ENCODE measurements at places on chromosomes 13 and 19.

- DNase-seq, result peak; percentile 54
Observed at GRCh38 chr19:6718741-6719539, 1.5 kb downstream of the C3 start.

DNA sequence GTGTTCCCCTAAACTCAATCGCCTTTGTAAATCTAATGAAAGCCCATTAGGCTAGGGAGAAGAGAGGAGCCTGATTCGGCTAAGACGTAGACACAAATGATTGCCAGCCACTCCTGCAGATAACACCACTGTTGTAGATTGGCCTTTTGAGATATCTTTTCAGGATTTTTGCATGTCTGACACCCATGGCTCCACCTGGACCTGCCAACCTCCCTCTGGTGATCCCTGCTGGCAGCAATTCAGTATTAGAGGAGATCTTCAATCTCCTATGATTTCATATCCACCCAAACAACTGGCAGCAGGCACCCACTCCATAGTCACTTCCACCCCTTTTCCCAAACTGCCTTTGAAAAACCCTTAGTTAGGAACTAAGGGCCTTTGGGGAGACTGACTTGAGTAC lies 191.9 kb upstream of the UBL3 start:
- DNase-seq, result no peak

DNA sequence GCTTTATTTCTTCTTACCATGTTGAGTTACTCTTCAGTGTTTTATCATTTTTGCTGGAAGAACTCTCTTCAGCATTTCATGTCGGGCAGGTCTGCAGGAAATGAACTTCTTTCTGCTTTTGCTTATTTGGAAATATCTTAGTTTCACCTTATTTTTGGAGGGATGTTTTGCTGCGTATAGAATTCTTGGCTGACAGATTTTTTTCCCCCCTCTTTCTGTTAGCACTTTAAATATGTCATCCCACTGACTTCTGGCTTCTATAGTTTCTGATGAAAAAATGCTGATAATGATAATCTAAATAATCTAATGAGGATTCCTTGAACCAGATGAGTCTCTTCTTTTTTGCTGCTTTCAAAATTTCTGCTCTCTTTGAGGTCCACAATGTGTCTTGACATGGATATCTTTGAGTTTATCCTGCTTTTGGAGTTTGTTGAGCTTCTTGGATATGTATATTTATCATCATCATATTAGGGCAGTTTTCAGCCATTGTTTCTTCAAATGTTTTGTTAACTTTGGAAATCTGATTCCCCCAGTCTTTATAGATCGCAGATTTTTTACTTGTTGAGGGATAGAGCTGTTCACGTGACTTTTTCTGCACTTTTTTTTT lies 20.4 kb downstream of the ZMYM2 start:
- no peak for DNase-seq

DNA sequence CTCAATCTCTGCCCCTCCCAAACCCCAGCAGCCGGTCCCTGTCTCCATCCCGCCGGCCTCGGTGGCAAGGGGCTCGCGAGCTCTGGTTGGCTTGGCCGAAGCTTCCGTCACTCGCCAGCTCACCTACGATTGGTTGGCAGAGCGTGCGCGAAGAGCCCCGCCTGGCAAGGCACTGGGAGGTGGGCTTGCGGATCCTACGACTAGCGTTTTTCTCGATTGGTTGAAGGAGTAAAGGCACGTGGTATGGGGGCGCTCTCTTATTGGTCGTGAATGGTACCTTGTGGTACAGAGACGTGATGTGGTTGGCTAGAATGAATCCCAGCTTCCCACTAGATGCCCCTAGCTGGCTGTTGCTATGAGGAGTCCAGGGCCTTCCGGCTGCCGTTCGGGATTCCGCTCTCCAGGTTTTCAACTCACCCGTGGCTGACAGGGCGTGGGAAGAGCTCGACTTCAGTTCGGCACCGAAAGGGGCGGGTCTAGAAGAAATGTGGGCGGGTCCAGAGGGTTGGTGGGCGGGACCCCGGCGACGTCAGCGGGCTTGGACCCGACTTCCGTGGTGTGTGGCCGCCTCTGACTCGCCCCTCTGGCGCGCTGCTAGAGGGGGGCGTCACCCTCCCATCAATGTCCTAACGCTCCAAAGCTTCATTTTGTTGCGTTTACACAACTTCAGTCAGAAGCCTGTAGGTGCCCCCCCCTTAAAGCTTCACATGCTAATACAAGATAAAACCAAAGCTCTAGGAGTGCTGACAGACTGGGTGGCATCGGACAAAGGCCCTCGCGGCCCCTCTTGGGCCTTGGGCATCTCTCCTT lies 847 bp upstream of the RAP2A start:
- peak; percentile 100 for DNase-seq

DNA sequence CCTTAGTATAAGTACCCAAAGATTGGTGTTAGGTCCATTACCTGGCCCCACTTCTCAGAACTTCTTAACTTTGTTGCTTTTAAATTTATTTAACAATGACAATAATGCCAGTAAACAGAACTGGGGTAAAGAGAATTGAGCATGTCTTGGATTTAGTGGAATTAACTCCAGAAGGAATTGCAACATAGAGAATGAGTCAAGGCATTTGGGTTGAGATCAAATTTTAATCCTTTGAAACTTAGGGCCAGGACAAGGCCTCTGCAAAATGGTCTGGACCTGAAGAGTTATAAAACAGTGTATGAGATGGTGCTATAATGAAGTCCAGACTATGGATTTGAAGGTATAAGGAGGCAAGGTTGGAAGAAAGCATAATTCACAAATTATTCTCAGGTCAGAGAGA lies 1030.4 kb downstream of the SLITRK5 start:
- DNase-seq, result no peak

GRCh38 chr13:45821811-45822210 lies 29.7 kb downstream of the SIAH3 start:
- no peak for DNase-seq

- no peak for DNase-seq
Observed at GRCh38 chr13:110407531-110407930, 100.4 kb downstream of the COL4A2 start.

DNA sequence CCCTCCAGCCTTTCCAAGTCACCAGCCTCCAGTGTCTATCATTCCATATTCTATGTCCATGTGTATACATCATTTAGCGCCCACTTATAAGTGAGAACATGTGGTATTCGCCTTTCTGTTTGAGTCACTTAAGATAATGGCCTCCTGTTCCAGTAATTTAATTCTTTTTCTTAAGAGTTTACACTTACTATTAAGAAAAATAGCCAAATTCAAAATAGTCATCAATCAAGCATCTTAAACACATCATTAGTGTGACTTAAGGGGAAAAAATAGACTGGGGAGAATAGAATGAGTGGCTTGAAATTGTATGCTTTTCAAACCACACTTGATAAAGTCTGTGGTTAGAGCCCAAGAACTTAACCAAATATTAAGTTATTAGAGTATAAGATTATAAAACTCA lies 248.0 kb downstream of the MAB21L1 start:
- DNase-seq, result no peak

- no peak for DNase-seq
Observed at GRCh38 chr13:111645598-111646455, 325.4 kb downstream of the TEX29 start.

GRCh38 chr13:106407338-106407737 lies 128.1 kb downstream of the EFNB2 start:
- DNase-seq, result no peak

- DNase-seq, result no peak
Observed at GRCh38 chr13:95391362-95391761, 90.1 kb upstream of the ABCC4 start.

DNA sequence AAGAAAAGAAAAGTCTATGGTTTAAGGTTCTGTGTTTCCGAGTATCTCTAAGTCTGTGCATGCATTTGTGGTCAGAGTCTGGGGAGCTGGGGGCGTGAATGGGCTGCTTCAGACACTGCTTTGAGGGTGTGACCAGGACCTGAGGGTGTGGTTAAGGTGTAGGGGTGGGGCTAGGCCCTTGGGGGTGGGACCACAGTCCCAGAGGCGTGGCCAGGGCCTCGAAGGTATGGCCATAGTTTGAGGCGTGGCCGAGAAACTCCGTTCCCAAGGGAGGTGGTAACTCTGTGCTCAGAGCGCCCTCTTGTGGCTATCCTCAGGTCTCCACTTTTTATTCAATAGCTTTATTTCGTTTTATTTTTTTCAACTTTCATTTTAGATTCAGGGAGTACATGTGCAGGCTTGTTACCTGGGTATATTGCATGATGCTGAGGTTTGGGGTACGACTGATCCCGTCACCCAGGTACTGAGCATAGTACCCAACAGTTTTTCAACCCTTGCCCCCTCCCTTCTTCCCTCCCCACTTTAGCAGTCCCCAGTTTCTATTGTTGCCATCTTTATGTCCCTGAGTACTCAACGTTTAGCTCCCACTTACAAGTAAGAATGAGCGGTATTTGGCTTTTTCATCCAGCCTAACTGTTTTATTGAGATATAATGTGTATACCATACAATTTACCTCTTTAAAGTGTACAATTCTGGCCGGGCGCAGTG lies 7.0 kb upstream of the CBLC start:
- peak; percentile 100 for DNase-seq

GRCh38 chr13:84903391-84903790 lies 895.8 kb downstream of the SLITRK6 start:
- DNase-seq, result no peak

- no peak for DNase-seq
Observed at GRCh38 chr13:65756071-65756671, 1474.0 kb downstream of the PCDH9 start.

DNA sequence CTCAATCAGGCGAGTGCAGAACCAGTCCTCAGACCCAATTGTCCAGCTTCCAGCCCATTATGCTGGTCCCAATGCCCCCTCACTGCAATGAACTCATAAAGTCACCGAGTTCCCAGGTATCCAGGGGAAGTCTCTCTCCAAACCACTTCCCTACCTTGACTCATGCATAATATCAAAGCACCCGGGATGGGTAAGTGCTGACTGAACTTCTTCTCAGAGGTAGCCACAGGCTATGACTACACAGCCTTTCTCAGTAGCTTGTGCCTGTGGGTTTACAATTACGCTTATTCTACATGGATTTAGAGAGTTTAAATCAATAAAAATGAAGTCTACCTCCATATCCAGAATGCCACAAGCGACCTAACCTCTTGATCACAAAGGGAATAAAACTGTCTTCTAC lies 1.7 kb upstream of the C13orf42 start:
- DNase-seq, result no peak

GRCh38 chr13:37364956-37365355 lies 233.6 kb downstream of the POSTN start:
- DNase-seq, result no peak

DNA sequence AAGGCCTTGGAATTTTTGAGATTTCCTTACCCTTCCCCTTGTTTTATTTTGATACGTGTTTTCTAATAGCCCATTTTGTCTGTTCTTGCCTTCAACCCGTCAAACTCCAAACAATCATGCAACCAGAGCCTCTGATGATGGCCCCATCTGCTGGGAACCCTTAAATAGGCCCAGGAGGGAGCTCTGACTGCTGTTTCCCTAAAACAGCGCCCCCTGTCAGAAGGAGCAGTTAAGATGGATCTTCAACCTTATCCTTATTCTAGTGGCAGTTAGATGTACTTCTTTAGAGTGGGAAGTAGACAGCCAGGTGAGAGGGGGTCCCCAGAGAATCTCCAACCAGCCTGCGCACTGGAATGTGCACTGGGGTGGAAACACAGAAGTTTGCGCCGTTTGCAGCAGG lies 1031.0 kb upstream of the PCDH9 start:
- no peak for DNase-seq

DNA sequence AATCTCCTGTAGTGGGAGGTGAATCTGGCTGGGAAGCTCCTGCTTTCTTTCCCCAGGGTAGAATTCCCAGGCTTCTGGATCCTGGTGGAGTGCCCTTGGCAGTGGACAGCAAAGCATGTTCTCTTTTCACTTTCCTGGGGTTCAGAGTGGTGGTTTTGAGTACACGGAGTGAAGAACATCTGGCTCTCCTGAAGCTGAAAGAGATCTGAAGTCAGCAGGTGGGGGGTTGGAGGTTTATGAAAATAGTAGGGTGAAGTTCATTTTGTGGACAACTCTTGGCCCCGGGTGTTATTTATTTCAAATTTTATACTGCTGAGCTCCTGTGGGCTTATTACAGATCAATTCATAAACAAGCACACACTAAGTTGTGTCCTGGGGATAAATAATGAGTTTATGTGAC lies 497.3 kb downstream of the KLF5 start:
- DNase-seq, result no peak

- no peak for DNase-seq
Observed at GRCh38 chr13:83995930-83996329, 113.7 kb upstream of the SLITRK1 start.

DNA sequence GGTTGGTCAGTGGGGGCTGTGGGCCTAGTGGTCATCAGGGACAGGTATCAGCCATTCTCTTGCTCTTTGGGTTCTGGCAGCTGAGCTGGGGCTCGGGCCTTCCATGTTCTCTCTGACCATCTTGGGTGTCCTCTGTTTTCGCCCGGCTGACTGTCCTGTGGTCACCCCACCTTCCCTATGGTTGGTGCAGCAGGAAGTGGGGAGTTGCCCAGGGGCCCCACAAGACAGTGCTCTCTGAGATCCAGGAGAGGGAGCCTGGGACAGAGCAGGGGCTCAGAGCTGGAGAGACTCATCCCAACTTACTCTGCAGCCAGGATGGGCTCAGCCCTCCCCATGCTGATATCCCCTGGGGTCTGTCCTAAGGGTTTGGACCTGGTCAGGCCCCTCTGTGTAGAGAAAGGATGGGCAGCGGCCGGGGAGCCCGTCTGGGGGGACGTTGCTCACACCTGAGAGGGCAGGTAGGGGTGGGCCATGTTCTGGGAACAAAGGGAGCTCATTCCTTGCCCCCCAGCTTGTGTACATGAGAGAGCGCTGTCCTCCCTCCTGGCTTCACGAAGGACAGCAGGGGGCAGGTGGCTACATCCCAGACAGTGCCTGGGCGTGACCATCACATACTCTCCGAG lies 937 bp upstream of the CEACAM8 start:
- no peak for DNase-seq

- DNase-seq, result no peak
Observed at GRCh38 chr19:45114116-45114515, 21.1 kb downstream of the PPP1R37 start.

- DNase-seq, result peak; percentile 88
Observed at GRCh38 chr19:49808711-49809159, 4.4 kb downstream of the FUZ start.

DNA sequence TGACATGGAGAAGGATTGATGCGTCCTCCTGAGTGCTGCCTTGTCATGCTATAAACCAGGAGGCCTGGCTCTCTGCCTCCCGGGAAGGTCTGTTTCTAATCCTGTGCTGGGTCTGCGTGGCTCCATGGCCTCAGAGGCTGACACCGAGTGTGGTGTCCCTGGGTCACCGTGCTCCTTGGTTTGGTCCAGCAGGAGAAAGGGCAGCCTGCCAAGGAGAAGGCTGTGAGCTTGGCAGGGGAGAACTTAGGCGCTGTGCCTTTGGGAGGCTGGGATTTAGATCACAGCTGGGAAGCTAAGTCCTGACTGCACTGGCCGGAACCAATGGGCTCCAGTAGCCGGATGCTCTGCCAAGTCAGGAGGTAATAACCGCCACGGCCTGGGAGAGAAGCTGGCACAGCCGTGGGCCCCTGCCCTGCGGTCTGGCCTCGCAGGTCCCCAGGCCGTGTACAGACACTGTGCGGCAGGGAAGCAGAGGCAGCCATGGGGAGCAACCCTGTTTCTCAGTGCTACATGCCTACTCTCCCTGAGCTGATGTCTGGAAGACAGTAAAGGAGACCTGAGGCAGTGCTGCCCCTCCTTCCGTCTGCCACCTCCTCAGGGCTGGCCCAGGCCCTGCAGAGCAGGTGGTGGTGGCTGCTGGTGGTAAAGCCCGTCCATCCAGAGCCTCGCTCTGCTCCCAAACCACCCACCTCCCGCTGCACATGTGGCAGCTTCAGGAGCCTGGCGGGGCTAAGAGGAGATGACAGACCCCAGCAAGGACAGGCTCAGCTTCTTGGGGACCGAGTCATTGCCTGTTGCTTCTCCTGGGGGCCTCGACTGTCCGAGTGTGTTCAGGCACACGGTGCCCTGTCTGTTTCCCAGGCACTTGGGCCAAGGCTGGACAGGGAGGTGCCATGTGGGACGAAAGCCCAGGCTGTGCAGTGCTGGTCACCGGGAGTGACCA lies 44.9 kb downstream of the C13orf46 start:
- DNase-seq, result no peak

Data from activated T-cell treated with anti-CD3 and anti-CD28 coated beads, Interleukin-2, amount 50 U/mL, for 48 hours (primary cell).